ENCODE measurements at places on chromosomes 5 and 9.
A peak's percentile ranks its signal among the peaks of the same experiment; 100 is the strongest.

- DNase-seq = no peak
Observed at GRCh38 chr5:96861076-96861475, 15.2 kb upstream of the ERAP2 start.

DNA sequence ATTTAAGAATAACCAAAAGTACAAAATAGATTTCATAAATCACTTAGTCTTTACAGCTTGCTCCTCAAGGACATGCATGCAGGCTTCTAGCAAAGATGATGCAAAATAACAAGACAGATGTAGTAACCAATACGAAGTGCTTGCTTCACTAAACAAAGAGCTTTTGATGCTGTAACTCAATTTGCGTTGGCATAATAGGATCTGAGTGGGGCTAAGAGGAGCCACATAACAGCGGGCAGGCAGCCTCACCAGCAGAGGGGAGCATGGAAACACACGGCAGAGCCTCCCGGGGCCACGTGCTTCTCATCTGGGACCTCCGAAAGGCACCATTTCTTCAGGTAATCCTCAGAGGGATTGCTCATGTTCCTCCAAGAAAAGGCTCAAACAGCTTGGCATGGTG lies 139.7 kb downstream of the C5orf15 start:
- no peak for DNase-seq

DNA sequence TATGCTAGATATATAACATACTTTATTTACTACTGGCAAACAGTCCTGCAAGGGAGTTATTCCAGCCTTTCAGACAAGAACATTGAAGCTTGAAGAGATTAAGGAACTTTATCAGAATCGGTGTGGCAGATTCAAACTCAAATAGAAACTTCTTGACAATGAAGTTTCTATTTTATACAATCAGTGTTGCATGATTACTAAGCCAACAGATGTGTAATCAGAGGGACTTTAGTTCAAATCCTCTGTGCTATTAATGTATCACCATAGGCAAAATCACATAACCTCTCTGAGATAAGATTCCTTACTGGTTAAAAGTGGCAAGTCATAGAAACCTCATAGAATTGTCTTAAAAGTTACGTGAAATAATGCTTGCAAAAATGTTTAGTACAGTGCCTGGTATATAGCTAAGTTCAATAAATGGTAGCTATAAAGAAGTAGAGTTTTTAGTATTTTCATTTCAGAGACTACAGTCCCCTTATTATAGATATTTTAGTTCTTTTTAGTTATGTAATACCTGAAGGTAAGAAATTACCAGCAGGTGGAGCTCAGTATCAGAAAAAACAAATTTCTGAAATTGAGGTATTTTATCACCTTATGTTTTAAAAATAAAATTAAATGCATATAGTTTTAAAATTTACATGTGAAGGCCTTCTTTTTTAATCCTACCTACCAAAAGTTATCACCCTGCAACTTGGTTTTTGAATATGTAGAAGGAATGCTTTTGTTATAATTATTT lies 172.1 kb downstream of the FER start:
- no peak for DNase-seq

DNA sequence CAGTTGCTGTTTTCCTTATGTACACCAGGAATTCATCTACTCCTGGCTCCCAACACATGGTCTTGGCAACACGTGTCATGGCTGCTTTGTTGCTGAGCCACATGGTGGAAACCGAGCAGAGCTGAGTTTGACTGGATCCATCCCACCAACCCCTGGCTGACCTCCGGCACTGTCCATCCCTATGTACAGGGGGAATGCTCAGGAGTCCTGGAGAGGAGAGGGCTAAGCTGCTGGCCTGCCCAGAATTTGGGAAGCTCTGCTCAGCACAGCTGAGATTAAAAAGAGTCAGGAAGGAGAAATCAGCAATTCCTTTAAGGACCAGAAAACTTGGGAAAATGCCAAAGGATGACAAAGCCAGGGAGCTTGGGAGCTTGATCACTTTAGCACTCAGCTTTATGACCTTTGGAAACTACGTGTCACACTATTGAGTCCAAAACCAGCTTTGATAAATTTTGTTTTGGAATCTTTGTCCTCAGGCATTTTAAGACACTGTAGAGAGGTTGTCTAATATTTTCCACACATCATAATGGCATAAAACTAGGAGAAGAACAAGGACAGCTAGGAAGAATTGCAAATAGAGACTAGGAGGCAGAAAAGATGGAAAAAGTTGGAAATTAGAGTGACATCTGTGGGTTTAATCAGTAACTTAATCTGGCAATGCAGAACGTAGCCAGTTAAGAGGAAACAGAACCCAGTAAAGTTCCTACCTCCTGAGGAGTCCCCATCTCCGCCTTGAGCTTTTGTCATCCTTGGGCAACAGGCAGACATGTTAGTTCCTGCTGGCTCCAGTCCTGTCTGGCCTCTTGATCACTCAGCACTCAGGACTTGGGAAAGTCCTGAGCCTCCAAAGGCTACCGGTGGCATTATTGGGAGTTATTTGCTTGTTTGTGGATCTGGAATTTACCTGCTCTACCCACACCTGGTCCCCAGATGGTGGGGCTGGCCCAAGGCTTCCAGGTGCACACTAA lies 62.5 kb upstream of the PLPP1 start:
- no peak for DNase-seq

DNA sequence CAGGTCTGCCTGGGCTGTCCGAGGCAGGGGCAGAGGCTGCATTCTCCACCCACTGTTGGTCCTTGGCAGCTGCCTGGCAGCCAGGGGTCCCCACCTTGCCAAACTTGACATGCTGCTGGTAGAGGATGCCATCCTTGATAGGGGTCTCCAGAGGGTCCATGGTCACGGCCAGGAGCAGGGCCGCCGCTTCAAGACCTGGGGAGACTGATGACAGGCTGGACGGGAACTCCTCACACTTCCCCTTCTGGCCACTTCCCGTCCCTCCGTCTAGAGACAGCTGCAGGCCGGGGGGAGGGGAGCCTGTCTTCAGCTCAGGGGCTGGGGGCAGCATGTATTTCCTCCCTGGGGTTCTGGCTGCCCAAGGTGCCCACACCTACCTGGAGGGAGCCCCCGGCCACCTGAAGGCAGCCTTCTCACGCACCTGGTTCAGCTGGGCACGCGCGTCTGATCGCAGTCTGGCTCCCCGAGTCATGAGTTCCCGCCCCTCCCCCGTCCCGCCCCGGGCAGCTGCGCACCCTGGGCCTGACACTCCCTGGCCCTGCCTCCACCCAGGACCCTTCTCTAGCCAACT lies at the start of gene DOK3:
Gene DOK3, minus strand, starts transcription at position 446 of the 571 bp plus-strand sequence. Its CDS starts 286 bp downstream, at position 160.
- no peak for DNase-seq

DNA sequence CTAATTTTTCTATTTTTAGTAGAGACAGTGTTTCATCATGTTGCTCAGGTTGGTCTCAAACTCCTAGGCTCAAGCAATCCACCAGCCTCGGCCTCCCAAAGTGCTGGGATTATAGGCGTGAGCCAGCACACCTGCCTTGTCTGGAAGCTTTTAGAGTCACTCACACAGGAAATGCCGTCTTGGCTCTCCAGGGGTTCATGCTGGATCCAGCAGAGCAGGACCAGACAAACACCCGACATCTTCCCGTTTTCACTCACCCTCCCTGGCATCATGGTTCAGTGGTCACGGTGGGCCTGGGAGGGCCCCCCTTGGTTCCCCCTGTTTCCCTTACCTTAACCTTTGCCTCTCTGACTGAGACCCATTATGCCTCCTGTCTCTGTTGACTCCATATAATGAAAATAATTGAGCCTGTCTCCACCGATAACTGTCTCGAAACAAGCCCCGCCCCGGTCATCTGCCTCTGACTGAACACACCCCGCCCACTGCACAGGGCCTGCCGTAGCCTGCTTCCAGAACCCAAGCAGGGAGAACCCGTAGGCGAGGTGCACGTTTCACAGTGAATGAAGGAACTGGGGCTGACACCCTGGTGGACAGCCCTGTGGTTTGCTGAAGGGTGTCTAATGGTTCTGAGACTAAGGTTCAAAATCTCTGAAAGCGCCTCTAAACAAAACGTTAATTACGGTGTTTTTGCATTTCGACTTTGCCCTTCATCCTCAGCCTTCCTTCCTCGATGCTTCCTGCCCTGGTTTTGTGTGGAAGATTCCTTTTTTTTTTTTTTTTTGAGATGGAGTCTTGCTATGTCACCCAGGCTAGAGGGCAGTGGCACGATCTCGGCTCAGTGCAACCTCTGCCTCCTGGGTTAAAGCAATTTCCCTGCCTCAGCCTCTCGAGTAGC lies 39.7 kb upstream of the SPRY4 start:
- no peak for DNase-seq

GRCh38 chr5:124274949-124275348 lies 471.5 kb downstream of the ZNF608 start:
- no peak for DNase-seq

DNA sequence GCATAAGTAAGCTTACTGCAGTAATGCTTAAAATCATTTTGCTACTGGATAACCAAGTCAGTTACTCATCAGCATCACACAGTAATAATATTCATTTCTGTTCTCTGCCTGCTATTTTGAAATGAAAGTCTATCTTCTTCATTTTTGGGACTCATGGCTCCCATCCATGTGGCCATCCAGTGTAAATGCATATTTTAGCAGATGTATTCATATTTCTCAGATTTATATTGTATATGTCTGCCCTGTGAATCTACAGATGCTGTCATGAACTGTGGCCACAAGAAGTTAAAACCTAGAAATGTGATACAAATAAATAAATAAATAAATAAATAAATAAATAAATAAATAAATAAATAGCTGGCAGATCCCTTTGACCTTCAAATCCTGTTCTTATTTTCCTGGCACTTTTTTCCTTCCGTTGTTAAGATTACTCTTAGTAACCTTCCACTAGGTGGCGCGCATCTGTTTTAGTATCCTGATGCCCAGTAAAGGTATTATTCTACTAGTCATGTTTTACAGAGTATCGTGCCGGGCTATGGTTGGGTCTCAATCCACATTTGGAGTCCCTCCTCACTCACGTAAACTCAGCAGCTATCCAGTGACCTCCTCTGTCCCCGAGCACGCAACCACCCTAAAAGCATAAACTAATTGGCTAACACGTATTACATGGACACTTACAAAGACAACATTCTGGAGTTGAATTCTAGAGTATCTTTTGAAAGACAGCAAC lies 79.2 kb upstream of the IL7R start:
- DNase-seq = peak; percentile 62

- DNase-seq = no peak
Observed at GRCh38 chr5:134851307-134851923, 5.6 kb downstream of the C5orf24 start.

- no peak for DNase-seq
Observed at GRCh38 chr5:147901599-147902039, 4.7 kb downstream of the C5orf46 start.

GRCh38 chr5:42720251-42720650 lies 36.4 kb upstream of the CCDC152 start:
- no peak for DNase-seq

DNA sequence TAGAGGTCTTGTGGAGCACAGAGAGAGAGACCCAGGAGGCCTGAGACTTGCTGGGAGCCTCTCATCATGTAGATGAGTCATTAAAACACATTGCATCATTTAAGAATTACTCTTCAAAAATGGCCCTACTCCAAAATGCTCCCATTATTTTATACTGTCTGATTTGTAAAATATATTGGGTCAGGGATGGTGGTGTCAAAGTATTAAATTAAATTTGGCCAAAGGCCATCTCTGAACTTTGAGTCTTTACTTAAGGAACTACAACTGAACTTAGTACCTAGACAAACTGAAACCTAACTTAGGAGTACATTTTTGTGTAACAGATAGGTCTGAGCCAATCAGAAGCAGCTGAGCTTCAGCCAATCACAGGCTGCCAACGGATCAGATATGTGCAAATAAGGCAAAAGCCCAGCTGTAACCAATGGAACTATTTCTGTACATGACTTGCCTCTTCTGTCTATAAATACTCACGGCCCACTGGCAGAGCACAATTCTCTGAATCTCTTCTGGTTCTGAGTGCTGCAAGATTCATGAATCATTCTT lies 657.2 kb downstream of the TLE1 start:
- DNase-seq = no peak

DNA sequence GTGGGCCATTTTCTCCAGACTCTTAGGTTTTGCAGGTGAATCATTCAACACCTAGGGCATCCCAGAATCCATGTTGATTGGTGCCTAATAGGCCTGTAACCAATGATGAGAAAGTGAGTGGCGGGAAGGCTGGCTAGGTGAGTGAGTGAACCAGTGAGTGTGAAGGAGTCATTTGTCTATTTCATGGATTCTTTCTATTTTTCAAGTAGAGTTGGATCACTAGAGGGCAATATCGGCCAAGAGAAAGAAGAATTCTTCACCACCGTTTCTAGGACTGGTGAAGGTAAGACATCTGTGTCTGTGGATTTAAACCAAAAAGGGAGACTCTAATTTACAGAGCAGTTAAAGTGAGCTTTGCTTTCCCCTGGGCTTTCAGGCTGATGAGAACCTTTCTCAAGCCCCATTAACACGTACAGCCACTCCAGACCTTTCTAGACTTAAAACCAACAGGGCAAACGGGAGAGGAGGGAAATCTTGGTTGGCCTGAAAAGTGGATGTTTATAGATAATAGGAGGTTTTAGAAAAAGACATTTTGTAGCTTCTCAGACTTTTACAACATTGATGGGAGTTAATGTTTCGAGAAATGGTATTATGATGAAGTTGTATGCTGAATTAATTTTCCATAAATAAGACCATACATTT lies 114.3 kb upstream of the IL12B start:
- no peak for DNase-seq

DNA sequence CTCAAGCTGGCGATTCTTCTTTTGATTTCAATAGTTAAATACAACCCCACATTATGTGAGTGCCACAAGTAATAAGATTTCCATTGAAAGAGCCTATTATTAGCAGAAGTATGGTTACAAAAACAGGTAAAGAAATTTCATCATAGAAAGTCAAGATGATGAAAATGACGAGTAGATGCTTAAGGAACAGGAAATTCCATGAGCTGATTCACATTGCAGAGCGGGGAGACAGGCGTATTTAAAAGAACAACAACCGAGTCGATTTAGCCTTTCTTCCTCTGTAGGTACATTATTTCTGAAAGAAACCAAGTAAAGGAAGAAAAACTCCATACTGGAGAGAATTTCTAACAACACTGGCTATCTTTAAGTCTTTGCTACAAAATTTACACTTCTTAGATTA lies 310.4 kb downstream of the SLF1 start:
- DNase-seq = no peak

DNA sequence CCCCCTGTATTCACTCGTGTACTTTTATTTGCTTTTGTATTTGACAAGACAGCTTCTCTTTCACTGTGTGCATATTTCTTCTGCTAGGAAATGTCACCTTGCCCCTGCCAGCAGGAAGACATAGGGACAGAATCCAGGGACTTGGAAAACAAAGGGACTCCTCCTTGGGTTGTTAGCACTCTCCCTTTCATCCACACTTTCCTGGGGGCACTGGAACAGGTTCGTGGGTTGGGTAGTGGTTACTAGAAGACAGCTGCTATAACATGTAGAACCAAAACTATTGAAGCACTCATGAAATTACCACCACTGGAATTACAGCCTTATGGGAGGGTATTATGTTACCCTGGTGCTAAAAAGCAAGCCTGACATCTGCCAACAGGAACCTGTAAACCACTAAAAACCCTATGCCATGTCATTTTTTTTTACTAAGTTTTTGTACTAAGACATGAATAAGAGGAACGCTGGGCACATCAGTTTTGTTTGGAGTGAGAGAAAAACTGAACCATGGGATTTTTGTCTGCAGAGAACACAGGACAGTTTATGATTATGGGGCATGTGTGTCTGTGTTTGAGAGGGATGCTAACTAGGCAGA lies 4.7 kb upstream of the CCL28 start:
- no peak for DNase-seq
